ENCODE measurements at places on chromosomes 7 and 10. TPM values are rescaled to one million over a fixed set of nuclear protein-coding genes. Genes with fewer than 3 reads are reported as not detected.

WNT8B gene
- polyA plus RNA-seq, result 0.71 TPM

OR9A2 gene
- polyA plus RNA-seq, result not detected

MOGAT3 gene
- 0.58 TPM for polyA plus RNA-seq

MYPN gene
- polyA plus RNA-seq, result not detected

BLNK gene
- not detected for polyA plus RNA-seq

TCERG1L gene
- 3.6 TPM for polyA plus RNA-seq

DNA sequence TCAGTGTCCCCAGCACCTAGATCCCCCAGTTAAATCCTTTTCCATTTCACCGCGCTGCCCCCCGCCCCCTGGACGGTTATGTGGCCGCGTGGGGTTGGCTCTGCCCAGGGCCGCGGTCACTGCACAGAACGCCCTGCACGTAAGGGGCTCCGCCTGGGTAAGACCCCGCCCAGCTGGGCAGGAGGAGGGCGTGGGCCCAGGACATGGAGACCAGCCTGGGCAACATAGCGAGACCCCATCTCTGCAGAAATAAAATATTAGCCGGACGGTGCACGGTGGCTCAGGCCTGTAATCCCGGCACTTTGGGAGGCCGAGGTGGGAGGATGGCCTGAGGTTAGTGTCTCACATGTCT, 650 bp upstream of the ZFAND2A start:
- DNase-seq, result no peak

DNA sequence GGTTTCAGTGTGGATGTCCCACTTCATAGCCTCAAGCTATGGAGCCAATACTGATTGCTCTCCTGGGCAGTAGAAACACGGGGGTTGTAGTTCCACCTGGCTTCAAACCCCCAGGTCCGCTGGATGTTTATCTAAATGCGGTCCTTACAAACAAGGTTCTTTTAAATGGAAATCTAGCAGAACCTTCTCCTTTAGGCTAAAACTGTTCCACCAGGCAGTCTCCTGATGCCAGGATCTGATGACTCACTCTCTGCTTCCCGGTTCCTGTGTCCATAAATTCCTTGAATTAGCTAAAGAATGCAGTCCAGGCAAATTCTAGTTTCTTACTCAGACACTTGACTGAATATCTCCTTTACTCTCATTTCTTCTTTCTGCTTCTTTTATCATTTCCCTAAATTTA, 108.4 kb upstream of the FAM3C start:
- DNase-seq, result no peak

DNA sequence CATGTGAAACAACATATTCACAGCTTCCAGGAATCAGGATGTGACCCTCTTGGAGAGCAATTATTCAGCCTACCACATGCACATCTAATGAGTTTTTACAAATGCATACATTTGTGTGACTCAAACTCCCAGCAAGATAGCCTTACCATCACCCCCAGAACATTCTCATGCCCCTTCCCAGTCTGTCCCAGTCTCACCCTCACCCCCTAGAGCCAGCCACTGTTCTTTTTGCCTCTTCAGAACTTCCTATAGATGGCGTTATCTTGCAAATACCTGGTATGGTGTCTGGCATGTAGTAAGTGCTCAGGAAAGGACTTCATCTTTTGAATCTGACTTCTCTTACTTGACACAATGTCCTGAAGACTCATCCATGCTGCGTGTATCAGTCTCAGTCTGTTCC, 23.9 kb upstream of the AOC1 start:
- no peak for DNase-seq

GRCh38 chr10:21675157-21675796, 141.2 kb downstream of the MLLT10 start:
- DNase-seq, result no peak

DNA sequence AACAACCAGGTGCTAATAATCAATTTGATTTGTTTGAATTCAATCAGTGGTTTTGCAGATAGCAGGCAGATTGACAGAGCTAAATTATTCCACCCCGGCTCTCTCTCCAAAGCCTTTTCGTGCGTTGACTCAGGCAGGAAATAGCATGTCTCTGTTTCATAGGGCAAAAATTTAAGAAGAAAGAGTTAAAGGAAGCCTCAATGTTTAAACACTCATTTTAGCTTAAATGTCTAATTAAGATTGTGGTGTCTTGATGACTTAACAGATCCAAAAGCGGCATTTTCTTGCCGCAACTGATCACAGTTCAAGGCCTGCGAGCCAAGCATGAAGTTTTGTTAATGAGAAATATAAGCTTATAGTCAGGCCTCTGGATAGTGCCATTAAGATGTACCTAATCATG, 1051.1 kb upstream of the AUTS2 start:
- DNase-seq, result no peak

DNA sequence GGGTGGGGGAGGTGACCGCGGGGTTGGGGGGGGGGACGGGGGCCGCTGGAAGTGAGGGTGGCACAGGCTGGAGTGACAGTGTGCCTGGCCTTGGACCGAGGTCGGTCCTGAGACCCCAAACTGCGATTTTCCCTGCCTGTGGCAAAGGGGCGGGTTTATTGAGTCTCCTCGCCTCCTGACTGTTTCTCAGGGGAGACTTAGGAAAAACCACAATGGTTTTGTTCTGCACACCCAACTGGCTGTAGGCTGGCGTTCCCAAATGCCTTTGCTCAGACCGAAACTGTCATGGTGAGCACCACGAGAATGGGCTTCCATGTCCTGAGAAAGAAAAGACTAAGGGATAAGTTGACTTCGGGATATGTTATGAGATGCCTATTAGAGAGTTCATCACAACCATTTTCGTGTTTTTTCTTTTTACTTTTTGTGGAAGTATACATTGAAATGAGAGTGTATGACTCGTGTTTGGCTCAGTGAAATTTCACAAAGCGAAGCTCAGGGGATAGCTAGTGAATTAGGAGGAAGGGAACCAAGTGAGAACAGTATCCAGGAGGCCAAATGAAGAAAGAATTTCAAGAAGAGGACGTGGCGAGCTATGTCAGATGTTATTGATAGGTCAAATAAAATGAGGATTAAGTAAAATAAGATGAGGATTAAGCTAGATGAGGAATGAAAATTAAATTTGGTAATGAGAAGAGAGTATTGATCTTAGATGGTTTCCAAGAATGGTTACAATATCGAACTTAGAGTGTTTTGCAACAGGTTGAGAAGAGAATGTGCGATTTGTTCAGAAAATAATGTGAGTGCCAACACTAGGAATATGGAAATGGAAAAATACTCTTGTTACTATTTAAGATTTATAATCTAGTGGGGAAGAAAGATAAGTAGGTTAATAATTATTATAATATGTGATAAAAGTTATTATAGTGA, 918 bp downstream of the NET1 start:
- peak; percentile 48 for DNase-seq

GRCh38 chr7:129784783-129785684, 167.7 kb downstream of the UBE2H start:
- no peak for DNase-seq

DNA sequence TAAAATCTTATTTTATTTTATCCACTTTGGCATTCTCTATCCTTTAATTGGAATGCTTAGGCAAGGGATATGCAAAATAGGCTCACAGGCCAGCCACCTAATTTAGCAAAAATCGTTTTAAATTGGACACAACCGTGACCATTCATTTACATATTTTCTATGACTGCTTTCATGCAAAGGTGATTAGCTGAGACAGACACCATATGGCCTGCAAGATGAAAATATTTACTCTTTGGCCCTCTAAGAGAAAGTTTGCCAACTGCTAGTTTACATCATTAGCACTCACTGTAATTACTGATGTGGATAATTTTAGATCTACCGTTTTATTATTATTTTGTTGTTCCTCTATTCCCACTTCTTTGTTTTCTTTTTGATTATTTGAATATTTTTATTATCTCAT, 375.5 kb upstream of the LRRTM3 start:
- no peak for DNase-seq

DNA sequence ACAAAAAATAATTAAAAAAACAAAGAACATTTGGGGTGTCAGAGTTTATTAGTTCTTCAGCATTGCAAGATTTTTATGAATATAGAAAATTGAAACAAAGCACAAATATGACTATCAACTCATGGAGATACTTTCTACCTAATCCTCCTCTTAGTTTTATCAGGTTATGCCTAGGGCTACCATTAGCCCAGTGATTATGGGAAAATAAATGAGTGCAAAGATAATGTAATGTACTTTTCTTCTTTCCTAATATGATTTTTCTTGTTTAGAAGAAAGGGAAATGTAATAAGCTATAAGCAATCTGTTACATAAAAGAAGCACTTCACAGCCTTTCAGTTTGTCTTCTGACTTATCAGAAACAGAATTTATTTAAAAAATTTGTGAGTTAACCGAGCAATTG, 676.8 kb downstream of the SORCS1 start:
- no peak for DNase-seq

GRCh38 chr10:34141032-34141680, 673.9 kb downstream of the PARD3 start:
- DNase-seq, result no peak

DNA sequence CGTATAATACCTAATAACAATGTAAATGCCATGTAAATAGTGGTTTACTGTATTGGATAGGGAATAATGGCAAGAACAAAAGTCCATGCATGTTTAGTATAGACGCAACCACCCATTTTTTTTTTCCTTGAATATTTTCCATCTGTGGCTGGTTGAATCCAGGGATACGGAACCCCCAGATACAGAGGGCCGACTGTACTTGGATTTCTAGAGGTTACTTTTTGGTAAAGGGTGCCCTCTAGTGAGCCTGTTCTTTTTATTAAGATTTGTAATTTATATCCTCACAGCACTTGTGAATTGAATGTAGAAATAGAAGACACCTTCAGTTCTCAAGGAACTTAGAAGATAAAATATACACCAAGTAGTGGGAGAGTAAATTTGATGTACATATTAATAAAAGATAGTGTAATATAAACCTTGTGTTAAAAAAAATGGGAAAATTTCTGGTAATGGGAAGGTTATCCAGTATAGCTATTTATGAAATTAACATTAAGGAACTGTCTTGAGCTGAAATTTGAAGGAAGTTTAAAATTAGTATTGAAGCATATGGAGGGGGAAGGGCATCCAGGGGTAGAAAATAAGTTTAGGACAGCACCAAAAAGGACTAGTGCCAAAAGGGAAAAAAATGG, 32.0 kb downstream of the EXOC6 start:
- DNase-seq, result no peak

- DNase-seq, result no peak
Observed at GRCh38 chr7:139259142-139259541, 28.1 kb downstream of the UBN2 start.

DNA sequence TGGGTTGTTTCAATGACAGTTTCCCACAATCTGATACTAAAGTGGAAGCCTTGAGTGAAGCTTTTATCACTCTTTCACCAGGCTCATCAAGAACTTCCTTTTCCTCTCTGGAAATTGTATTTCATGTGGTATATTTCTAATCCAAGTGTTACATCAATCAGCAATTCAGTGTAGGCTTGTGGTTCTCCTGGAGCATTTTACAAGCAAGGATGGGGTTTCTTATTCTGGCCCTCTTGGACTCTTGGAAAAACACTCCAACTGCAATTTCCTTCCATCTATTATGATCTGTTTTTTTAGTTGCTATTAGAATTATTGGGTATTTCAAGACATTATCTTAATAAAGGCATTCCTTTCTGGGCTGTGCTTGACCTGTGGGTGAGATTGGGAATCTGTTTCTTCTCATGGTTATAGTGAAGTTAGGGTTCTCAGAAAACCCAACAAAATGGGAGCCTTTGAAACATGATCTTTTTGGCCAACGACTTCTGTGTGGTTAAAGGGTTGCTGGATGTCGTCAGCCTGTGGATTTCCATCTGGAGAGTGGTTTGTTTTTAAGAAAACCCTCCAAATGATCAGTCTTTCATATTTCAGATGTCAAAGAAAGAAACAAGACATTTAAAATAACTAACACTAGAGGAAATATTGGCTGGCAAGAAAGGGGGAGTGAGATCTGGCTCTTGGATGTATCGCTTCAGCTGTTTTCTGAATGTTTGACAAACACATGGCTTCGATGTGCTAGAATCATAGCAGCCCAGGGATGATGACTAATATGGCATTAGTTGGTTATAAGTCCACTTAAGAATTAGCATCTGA, 540.2 kb downstream of the LRMDA start:
- no peak for DNase-seq

- DNase-seq, result peak; percentile 84
Observed at GRCh38 chr7:99036546-99037111, 107.3 kb downstream of the SMURF1 start.

- peak; percentile 53 for DNase-seq
Observed at GRCh38 chr7:102439963-102440795, 6.8 kb downstream of the ORAI2 start.

- DNase-seq, result no peak
Observed at GRCh38 chr7:17985473-17986239, 42.0 kb downstream of the PRPS1L1 start.

- no peak for DNase-seq
Observed at GRCh38 chr10:125158275-125158600, 2.1 kb downstream of the CTBP2 start.

- no peak for DNase-seq
Observed at GRCh38 chr10:80900661-80901060, 363.0 kb downstream of the SH2D4B start.

DNA sequence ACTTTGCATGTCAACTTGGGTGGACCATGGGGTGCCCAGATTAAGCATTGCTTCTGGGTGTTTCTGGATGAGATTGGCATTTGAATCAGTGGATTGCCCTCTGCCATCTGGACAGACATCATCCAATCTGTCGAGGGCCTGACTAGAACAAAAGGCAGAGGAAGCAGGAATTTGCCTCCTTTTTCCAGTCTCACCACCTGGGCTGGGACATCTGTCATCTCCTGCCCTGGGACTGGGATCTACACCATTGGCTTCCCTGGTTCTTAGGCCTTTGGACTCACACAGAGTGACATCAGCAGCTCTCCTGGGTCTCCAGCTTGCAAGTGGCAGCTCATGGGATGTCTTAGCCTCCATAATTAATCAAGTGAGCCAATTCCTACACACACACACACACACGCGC, 10.3 kb downstream of the SLC13A4 start:
- no peak for DNase-seq

GRCh38 chr10:125392154-125392553, 231.8 kb upstream of the CTBP2 start:
- DNase-seq, result no peak
